ENCODE measurements at places on chromosomes 2 and 18.

GRCh38 chr2:11771971-11772615, 25.7 kb downstream of the LPIN1 start:
- no peak for DNase-seq

GRCh38 chr2:118814368-118814767, 33.1 kb downstream of the EN1 start:
- DNase-seq, result no peak

- DNase-seq, result no peak
Measured at GRCh38 chr18:11112286-11112685, 37.1 kb downstream of the PIEZO2 start.

GRCh38 chr2:64213532-64214275, 69.5 kb upstream of the PELI1 start:
- no peak for DNase-seq

DNA sequence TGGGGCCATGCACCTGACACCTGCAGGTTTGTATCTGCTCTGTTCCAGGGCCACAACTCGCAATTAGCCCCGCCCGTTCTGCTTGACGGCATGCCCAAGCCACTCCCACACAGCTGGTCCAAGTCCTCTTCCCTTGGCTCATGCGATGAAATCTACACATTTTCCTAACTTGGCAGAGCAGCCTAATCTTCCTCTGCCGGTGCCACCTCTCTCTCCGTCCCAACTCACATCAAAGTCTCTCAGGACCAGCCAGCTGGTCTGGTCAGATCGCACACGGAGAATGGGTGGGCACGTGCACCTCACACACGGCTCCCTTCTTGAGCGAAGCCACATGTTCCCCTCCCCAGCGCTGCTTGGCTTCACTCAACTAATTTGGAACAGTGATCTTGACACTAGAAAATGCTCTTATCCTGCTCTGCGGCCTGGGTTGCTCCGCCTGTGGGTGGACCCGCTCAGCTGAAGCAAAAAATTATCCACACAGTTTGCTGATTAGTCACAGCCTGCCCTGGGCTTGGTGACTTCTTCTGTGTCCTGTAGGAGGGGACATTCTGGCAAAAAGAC, 176.7 kb downstream of the NRP2 start:
- peak; percentile 55 for DNase-seq

DNA sequence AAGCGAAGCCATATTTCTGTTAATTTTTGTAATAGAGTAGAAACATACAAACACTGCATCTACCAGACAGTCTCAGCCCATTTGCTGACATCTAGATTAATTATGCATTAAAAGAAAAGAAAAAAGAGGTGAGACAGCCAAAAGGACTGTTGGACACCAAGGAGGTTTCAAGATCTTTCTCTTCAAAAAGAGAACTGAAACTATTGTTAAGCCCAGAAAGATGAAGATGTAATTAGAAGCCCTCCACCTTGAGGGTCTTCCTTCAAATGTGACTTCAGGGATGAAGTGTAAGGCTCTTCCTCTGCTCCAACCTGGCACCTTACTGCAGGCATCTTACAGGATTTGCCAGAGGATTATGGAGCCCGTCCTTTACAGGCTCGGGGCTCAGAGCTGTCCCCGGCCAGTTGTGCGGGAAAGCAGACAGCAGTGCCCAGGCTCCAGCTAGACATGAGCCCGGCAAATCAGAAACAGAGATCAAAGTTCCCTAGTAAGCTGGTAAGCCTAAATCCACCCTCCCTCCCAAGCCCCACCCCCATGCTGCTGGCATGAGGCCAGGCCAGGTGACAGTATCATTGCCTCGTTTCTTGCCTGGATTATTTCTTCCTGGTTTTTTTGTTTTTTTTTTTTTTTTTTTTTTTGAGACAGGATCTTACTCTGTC, 38.9 kb downstream of the ADI1 start:
- no peak for DNase-seq

GRCh38 chr2:9406529-9407362, 16.6 kb downstream of the ITGB1BP1 start:
- no peak for DNase-seq

All from adipocyte (in vitro differentiated cells).